ENCODE measurements at places on chromosomes 16 and 17.

GRCh38 chr16:81384006-81384405, 60.6 kb upstream of the CMIP start:
- DNase-seq: no peak

DNA sequence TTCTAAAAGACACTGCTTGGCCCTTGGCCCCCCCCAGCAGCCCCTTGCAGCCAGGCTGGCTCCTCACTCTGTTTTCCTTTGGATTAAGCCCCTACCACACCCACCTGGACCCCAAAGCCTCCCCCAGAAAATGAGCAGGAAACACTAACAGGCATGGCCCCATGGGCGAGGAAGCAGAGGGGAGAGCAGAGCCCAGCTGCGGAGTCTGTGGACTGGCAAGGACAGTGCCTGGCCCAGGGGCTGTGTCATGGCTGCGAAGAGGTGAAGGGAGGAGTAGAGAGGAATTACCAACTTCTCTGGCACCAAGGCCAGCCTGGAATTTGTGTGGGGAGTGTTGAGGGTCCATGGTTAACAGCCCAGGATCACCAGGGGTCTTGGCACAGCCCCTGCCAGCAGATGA, 47.4 kb downstream of the MRC2 start:
- no peak for DNase-seq

DNA sequence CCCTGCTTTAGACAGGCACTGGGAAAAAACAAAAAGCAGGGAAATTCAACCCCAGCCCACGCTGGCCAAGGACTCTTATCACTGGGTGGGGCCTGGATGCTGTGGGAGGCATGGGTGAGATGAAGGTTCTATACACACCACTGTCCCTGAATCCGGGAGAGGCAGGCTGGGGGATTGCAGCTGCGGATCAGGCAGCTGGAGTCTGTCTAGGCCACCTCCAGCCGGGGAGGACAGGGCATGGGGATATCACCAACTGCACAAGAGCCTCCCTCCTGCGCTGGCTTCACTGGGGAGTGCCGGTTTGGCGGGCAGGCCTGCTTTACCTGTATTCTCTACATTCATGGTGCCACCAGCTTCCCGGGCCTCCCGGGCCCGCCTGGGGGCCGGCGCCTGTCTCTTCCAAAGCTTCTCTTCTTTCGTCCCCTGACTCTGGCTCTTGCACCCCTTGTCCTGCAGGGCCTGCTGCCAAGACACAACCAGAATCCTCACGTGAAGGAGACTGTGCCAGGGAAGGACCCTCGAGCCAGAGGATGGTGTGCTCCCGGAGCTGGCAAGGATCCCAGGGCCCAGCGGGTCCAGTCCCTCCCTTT, 13.9 kb downstream of the KIFC3 start:
- DNase-seq: no peak

- peak; percentile 77 for DNase-seq
Measured at GRCh38 chr17:58344791-58345157, 7.2 kb downstream of the SUPT4H1 start.

DNA sequence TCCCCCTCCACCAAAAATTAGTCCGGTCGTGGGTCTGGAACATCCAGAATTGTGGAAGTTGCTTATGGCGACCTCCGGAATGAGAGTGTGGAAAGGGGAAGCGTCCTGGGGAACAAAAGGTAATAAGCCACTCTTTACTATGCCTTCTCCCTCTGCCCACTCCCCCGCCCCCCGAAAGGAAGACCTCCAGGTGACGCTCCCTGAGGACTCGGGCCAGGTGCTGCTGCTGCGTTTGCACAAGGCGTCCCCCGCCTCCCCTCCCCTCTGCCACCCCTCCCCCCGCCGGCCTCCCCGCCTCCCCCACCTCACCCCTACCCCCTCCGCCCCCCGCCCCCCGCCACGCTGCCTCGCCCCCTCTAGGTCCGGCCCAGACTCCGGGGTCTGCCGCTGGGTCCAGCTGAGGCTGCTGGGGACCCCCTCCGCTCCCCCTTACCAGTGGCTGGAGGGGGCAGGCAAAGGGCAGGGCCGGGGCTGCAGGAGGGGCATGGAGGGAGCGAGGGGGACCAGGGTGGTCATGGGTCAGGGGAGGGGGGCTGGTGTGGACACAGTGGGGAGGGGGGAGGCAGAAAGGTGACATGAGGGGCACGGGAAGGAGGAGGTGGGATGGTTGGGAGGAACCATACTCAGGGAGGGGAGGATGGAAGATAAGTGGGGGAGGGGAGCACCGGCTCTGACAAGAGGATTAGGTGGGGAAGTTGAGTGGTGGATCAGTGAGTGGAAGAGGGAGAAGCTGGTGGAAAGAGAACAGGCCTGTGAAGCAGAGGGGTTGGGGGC, 23.6 kb downstream of the ALOX12B start:
- DNase-seq: no peak

GRCh38 chr17:65956814-65957213, 235.1 kb downstream of the CEP112 start:
- DNase-seq: no peak

DNA sequence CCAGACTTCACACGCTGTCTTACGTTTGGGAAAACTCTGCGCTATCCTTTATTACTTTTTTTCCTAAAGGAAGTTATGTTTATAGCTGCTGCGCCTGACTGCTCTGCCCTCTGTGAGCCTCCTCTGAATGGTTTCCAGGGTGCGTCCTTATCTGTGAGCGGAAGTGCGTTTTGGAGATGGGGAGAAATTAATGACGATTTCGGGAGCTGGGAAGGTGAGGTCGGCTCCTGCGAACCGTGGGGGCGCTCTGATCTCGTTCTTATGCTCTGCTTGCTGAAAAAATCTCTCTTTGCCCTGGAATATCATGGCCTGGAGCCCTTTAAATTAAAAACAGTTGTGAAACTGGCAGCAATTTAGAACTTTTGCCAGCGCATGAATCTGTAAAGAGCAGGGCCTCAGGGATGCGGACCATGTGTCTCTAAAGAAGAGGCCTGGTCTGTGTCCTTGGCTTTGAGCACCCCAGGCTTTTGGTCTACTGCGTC, 135.7 kb upstream of the ZFHX3 start:
- DNase-seq: no peak

GRCh38 chr17:50953831-50954601, 87.9 kb upstream of the TOB1 start:
- DNase-seq: no peak

- DNase-seq: no peak
Measured at GRCh38 chr17:32933881-32934280, 5.9 kb downstream of the TMEM98 start.

GRCh38 chr17:5661491-5662125, 77.3 kb upstream of the NLRP1 start:
- no peak for DNase-seq

DNA sequence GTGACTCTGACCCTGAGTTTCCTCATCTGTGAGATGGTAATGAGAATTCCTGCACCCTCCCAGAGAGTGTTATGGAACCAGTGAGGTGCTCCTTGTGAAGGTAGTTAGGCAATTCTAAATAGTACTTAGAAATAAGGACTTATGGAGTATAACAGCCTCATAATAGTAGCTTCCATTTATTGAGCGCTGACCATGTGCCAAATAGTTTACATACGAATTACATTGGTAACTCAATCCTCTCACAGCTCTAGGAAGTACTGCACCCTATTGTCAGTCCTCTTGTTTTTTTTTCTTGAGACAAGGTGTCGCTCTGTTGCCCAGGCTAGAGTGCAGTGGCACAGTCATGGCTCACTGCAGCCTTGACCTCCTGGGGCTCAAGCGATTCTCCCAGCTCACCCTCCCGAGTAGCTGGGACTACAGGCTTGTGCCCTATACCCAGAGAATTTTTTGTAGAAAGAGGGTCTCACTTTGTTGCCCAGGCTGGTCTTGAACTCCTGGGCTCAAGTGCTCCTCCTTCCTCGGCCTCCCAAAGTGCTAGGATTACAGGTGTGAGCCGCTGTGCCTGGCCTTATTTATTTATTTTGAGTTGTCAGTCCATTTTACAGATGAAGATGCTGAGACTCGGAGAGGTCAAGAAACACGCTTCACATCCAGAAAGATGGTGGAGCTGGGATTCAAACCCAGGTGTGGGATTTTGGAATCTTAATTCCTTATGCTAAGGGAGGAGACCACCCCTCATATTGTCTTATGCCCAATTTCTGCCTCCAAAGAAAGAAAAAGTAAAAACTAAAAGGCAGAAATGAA, 2.9 kb downstream of the TNS4 start:
- DNase-seq: no peak

- no peak for DNase-seq
Measured at GRCh38 chr17:33057564-33057963, 65.9 kb downstream of the SPACA3 start.

DNA sequence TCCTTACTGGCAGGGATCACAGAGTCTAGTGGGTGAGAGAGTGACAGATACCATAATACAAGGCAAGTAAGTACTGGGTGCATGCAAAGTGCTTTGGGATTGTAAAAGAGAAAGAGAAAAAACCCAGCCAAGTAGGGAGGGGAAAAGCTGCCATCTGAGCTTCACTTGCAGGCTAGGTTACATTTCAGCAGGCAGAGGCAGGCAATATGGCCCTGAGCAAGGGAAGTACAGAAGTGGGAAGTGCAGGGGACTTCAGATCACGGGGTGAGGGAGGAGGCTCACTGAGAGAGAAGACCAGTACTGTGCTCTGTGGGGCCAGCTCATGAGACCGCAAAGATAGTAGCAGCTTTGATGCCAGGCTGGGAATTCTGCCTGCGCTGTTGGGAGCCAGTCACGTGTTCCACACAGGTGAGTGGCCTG, 230.6 kb downstream of the MSI2 start:
- DNase-seq: no peak

DNA sequence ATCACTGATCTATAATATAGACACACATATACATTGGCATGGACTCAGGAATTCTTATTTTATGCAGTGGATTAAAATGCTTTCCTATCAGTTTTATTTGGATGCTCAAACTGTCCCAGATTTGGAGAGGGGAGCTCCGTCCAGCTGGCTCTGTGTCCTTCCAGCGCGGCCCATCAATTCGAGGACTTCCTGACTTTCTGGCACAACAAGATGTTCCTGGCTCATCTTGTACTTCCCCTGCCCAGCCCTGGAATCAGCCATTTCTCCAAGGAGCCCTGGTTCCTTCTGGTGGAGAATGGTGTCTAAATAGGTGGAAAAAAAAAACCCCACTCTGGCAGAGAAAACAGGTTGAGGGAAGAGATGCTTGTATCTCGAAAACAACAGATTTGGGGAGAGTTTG, 94.5 kb downstream of the CRISPLD2 start:
- DNase-seq: no peak

DNA sequence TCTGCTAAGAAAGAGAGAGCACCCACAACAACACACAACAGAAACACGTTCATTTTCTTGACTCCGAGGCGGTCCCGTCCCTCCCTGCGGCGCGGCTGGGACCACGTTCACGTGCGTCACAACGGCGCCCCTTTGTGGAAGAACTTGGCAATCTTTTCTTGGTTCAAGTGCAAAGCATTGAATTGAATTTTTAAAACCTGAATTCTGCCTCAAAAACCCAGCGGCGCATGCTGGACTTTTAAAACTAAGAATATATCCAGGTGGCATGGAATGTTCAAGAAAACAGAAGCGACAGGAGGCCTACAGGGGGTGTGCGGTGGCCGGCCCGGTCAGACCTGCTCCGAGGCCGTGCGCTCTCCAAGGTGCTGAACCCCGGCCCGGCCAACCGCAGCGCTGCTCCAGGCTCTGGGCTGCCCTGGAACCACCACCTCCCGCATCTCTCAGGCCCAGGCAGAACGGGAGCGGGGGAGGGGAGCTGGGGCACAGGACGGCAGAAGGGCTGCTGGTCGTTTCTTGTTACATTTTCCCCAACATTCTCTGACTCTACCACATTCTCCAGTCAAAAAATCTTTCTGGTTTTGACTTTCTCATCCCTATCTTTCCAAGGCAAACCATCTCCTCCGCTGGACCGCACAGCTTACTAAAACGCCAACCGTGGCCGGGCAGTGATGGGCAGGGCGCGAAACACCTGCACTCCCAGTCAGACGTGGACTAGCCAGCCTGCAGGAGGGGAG, 3.4 kb upstream of the HEXD start:
- peak; percentile 81 for DNase-seq

DNA sequence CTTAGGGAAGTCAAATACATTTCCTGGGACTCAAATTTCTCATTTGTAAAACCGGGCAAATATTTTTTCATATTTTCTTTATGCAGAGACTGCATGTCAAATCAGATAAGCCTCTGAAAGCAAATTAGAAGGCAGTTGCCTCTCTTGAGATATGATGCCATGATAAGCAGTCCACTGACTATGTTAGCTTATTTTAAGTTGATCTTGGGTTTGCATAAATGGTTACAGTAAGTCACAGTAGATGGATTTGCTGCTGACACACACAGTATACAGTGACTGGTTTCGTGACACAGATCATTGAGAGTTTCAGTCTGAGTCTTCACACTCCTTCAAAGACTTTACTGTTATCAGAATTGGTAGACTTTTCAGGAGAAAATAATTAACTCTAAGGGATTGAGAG, 927.6 kb upstream of the CDH8 start:
- DNase-seq: no peak

DNA sequence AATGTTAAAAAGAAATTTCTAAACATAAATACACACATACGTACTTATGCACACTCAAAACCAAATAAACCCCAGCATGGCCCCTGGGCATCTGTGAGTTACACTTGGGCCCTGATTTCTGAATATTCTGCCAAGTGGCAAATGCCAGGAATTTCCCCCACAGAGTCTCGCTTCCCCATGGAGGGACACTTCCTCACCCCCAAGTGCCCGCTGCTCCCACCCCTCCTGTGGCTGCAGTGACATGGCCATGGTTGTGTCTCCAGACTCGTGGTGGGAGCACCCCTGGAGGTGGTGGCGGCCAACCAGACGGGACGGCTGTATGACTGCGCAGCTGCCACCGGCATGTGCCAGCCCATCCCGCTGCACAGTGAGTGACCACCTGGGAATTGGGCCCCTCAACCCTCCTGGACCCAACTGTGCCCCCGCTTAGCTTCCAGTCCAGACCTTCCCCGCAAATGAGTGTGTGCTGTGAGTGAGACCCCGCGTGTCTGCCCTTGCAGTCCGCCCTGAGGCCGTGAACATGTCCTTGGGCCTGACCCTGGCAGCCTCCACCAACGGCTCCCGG, 4.0 kb downstream of the ITGAD start:
- no peak for DNase-seq

DNA sequence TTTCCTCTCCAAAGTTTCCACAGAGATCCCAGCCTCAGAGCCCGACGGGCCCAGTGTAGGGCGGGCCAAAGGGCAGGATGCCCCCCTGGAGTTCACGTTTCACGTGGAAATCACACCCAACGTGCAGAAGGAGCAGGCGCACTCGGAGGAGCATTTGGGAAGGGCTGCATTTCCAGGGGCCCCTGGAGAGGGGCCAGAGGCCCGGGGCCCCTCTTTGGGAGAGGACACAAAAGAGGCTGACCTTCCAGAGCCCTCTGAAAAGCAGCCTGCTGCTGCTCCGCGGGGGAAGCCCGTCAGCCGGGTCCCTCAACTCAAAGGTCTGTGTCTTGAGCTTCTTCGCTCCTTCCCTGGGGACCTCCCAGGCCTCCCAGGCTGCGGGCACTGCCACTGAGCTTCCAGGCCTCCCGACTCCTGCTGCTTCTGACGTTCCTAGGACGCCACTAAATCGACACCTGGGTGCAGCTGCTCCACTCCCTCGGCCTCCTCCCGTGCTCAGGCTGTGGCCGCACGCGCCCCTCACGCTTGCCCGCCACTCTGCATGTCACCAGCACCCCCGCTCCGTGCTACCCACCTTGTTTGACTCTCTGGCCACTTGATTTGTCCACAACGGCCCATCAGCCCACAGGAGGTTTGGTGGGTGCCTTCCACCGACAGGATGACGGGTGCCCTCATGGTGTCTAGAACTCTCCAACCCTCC, 15.3 kb upstream of the STH start:
- DNase-seq: no peak
